Kidney tubule cell (primary cell): ENCODE measurements at places on chromosomes 13 and 19.

- DNase-seq: peak; percentile 63
Measured at GRCh38 chr19:41792513-41793413, 3.6 kb upstream of the CEACAM3 start.

- no peak for DNase-seq
Measured at GRCh38 chr19:16073988-16074387, 2.3 kb upstream of the TPM4 start.

DNA sequence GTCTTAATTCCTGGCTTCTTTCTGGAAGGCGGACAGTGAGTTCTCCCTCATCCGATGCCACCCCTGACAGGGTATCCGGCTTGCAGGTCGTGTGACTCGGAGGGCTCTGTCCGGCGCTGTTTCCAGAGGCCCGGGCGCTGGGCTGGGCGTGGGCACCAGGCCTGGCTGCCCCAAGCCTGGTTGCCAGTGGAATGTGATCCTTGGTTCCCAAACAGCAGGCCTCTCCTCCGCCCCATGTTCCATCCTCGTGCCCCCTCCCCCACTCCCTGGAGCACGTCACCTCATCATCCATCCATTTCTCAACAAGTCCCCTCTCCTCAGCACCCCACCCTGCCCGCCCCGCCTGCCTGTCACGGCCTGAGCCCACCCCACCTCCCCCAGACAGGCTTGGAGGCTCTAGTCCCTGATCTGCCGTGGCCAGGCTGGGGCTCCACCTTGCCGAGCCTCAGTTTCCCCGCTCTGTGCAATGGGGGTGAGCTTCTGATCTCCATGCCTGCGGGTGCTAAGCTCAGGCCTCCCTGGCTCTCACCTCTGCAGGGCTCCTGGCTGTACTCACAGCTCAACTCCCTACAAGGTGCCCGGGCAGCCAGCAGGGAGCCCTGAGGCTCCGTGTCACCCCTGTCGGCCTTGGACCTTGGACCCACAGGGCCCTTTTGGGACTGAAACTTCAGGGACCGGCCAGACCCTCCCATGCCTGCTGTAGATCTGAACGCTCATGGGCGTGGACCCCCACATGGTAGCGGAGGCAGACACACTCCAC is 2.3 kb downstream of the TBXA2R start:
- DNase-seq: no peak

GRCh38 chr19:7819337-7819736 is 10.7 kb upstream of the EVI5L start:
- DNase-seq: no peak

DNA sequence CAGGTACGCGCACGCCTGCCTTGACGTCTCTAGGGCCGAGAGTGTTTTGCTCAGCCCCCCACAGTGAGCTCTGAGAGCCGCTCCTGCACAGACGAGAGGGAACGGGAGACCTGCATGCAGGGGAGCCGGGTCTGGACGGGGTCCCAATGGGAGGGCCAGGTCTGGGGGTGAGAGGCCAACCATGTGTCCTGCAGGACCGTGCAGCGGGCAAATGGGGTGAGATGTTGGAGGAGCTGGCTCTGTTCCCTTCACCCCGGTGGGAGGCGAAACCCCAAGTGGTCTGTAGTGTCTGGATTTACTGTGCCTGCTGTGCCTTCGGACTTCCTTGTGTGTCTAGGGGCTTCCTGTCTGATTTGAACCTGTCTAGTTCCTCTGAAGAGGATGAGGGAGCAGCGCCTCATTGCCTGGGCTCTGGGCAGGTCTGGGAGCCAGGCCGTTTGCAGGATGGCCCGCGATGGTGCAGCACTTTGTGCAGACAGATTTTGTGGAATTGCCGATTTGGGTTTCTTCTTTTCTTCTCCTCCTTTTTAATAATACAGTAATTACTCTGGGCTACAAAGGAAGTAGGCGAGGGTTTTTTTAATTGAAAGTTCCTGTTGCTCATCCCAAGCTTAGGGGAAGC is 2.1 kb downstream of the CSNK1G2 start:
- DNase-seq: no peak

DNA sequence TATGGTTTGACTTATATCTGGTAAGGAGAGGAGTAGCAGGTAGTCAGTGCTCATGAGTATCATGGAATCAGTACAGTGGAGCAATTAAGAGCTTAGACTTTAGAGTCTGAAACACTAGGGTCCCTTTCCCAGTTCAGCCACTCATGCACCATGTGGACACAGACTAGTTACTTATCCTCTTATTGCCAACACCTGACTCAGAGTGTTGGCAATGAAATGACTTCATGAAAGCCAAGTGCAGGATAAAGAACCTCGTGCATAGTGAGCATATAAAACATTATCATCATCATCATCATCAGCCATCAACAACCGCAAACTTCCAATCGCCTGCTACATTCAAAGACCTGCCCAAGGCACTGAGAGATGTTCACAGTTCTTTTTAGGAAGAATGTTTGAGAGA is 164.2 kb downstream of the FOXO1 start:
- DNase-seq: peak; percentile 57

DNA sequence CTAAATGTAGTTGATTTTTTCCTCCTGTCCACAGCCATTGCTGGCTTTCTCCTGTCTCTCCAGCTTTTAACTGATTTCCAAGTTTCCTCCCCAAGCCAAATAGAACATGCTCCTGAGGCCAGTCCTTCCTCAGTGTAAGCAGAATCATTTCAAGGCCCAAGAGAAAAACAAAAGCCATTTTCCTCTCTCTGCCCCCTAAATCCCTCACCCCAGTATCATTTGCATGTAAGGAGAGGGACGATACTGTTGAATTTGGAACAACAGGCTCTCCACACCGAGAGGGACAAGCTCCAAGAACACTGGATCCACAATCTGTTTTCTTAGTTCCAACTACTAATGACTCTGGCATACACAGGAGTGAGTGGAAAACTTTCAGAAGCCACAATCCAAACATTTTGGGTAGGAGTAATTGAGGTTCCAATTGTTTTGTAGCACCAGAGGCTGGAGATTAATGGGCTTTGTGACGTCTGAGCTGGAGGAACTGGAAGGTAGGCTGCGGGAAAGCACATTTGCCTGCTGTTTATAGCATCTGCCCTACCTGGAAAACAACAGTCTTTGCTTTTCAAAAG is 156.8 kb downstream of the FLT1 start:
- no peak for DNase-seq

DNA sequence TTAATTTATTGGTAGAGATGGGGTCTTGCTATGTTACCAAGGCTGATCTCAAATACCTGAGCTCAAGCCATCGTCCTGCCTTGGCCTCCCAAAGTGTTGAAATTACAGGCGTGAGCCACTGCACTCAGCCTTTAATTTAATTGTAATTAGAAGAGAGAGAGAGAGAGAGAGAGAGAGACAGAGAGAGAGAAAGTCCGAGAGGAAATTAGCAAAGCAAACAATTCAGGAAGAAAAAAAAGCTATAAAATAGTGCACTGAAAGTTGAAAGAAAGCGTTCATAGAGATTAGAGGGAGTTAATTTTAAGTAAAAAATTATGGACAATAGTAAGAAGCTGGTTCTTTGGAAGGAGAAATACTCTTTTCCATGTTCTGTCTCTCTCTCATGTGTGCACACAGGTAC is 7.0 kb downstream of the GPR32 start:
- DNase-seq: no peak

GRCh38 chr13:113849546-113849945 is 14.3 kb downstream of the GAS6 start:
- peak; percentile 33 for DNase-seq

- no peak for DNase-seq
Measured at GRCh38 chr13:80367473-80367872, 26.5 kb upstream of the SPRY2 start.

DNA sequence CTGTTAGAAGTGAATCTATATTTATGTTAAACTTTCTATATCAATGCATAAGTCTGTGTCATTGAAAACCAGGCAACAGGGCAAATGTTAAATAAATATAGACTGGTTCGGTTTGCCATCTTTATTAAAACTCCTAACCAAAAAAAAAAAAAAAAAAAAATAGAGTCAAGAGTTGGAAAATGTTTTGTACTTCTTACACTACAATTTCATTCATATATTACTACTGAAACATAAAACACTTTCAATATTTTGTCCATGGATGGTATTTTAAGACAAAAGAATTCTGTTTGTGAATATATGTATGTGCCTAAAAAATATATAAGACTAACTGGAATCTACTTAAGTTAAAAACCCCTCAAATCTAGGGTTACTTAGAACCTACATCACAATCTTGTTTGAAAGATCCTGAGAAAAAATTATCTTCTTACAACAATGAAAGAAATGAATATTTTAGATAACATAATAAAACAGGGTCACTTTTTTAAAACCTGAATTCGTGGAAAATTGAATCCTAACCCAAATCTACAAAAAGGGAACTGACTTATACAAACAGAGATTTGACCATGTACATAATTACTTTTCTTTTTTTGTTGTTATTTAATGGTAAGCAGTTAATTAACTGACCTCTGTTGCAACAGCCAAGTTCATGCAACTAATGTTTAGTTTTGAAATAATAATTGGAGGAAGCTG is 5.1 kb downstream of the DACH1 start:
- no peak for DNase-seq

DNA sequence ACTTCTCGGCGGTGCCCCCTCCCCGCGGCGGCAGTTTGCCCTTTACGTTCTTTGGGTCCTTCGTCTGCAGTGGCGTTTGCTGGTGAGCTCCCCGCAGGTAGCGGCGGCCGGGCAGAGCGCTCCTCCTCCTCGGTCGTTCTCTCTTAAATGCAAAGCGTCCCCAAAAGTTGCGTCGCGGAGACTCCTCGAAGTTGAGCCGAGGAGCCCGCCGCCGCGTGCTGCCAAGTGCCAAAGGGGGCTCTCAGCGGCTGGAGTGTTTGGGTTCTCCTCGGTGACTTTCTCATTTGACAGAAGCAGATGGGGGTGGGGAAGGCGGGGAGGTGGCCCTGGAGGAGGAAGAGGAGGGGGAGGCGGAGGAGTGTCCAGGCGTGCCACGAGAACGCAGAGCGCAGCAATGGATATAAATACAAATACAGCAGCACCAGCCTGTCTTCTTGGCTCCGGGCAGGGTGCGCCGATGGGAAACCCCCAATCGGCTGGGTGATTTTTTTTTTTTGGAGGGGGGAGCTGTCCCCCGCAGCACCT is at the start of gene SOX21:
SOX21 (minus strand) TSS at position 259 of the 525 bp plus-strand sequence. CDS start 496 bp downstream, outside the sequence.
- DNase-seq: peak; percentile 17

- peak; percentile 43 for DNase-seq
Measured at GRCh38 chr13:35697186-35697730, 220.8 kb upstream of the MAB21L1 start.

GRCh38 chr19:39483141-39483540 is 2.5 kb downstream of the TIMM50 start:
- no peak for DNase-seq

GRCh38 chr13:58318495-58319167 is 687.1 kb downstream of the PCDH17 start:
- DNase-seq: no peak

- no peak for DNase-seq
Measured at GRCh38 chr13:32017474-32017873, 14.1 kb upstream of the FRY start.
